Stimulated activated CD8-positive, alpha-beta memory T cell treated with anti-CD3 and anti-CD28 coated beads, Interleukin-15, amount 100 ng/mL, for 48 hours (primary cell): ENCODE measurements at places on chromosomes 12 and 14.

GRCh38 chr14:47277703-47278102 is 397.7 kb downstream of the MDGA2 start:
- no peak for DNase-seq

DNA sequence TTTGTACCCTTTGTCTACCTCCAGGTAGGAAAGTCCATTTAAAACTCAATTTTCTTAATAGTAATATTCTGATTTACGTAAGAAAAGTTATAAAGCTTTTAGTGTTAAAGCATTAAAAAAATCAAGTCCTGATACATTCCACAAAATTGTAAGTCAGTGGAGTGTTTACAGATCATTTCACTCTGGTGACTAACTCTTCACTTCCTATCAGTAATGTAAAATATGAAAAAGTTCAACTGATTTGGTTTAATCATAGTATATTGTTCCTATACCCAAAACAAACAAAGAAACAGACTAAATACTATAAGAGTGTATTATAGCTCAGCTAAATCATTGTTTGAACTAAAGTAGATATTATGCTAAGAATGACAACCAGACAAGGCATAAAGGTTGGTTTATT is 85.9 kb downstream of the VEZT start:
- no peak for DNase-seq

GRCh38 chr12:8156845-8157244 is at the start of gene ZNF705A:
TSS of gene ZNF705A (plus strand) at chr12:8157015. CDS start at chr12:8172626, 15,611 bp downstream.
- no peak for DNase-seq

GRCh38 chr12:39884616-39885125 is 221.2 kb downstream of the SLC2A13 start:
- DNase-seq: no peak

DNA sequence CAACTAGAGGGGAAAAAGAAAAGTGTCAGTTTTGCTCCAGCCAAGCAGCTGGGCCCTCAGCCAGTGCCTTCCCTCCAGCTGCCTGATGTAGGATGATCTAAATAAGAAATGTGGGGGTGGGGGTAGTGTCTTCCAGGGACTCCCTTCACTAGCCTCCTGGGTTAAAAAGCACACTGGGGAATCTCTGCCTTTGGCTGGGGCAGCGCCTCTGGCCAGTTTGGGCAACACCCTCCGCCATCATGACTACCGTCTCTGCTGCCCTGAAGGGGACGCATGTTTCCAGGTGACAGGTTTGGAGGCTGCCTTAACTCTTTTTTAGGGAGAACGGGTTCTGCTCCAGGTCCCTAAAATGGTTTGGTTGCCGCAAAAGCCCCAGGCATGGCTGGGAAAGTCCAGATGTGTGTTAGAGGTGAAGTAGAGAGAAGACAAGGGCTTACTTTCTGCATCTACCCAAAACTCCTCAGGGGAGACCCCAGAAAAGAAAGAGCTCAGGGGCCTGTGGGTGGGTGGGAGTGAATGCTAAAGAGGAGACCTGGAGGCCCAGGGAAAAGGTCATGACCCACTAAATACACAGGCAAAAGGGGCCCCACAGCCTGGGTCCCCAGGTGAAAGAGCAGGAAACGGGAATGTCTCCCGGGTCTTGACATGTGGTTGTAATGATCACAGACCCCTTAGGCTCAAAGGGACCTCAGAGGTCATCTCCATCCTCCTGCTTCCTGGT is 132.8 kb upstream of the CCND2 start:
- no peak for DNase-seq
